ENCODE measurements at places on chromosomes 4 and X.

DNA sequence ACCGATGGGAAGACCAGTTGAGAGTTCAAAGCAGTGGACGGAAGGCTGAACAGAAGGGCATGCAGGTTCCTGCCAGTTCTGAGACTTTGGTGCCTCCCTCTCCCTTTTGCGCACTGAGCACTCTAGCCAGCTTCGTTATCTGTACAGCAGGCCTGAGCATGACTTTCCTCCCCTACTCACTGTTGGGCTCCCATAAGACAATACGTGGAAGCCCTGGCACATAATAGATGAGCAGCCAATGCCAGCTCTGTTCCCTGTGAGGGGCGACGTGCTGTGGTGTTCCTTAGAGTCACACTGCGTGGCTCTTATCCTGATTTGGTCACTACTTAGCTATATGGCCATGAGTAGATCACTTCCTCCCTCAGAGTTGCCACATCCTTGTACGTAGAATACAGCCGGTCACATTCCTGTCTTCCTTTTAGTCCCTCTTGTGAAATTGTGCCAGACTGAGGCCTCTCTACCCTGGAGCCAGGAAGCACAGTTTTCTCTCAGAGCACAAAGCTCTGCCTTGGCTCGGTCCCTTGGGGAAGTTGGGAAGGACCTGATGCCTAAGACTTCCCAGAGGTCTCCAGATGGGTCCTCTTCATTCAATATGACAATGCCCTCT, 160.4 kb upstream of the MAMLD1 start:
- no peak for DNase-seq

GRCh38 chr4:131644619-131645018, 1504.5 kb upstream of the PCDH10 start:
- no peak for DNase-seq

GRCh38 chr4:64617800-64618199, 208.6 kb upstream of the TECRL start:
- DNase-seq, result no peak

DNA sequence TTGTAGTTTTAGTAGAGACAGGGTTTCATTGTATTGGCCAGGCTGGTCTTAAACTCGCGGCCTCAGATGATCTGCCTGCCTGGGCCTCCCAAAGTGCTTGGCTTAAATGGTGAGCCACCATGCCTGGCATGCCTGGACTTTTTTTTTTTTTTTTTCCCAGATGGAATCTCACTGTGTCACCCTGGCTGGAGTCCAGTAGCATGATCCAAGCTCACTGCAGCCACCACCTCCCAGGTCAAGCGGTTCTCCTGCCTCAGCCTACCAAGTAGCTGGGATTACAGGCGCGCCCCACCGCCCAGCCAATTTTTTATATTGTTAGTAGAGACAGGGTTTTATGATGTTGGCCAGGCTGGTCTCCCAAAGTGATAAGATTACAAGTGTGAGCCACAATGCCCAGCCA, 8.4 kb downstream of the UBE2K start:
- no peak for DNase-seq

DNA sequence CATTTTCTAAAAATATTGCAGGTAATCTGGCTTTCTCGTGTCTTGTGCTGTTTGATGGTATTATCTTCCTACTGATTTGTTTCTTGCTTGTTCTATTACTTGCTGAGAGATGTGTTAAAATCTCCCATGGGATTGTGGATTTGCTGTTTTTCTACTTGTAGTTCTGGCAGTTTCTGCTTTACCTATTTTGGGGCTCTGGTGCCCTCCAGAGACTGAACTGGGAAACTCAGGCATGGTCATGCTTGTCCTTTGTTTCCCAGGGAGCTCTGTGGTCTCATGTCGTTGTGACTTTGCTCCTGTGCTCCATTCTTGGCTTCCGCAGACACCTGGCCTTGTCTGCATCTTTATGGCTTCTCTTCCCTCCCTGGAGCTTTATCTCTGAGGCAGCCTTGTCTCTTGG, 39.5 kb downstream of the NSD2 start:
- DNase-seq, result no peak

DNA sequence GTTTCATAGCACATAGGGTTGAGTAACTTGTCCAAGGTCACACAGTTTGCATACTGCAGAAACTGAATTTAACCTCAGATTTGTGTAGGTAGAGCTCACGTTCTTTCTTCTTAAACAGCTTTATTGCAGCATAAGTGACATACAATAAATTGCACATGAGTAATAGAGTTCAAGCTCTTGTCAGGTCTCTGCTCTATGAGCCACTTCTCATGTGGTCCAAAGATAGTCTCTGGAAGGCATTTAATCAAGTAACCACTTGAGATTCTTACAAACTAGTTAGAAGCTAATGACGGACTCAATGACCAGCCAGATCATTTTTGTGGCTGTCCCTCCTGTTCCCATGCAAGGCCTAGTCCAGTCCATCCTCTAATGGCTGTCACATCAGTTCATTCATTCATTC, 68.9 kb downstream of the MAOB start:
- no peak for DNase-seq

- no peak for DNase-seq
These were observed 865.9 kb downstream of the FAT4 start for GRCh38 chr4:126180642-126181041.

GRCh38 chr4:1592068-1592708, 91.9 kb downstream of the FAM53A start:
- no peak for DNase-seq
